CD4-positive, alpha-beta T cell treated with Interleukin-6 at 100 ng/mL for 8 hours (primary cell): ENCODE measurements at places on chromosomes 6 and 20.

DNA sequence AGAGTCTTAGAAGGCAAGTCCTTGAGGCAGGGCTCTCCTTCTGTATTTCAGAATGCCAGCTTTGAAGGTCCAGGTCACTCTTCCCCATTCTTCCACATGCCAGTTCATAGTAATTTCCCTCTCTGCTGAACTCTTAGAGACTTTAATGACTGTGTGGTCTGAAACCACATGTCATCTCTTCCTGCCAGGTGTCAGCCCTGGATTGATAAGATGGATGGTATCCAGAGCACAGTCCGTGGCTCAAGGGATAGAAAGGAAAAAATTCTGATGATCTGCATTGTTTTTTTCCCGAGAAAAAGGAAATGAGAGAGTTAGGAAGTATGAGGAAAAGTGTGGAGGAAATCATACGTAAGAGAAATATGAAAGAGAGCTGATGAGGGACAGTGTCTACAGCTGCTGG is 250.9 kb downstream of the TPBG start:
- no peak for DNase-seq

DNA sequence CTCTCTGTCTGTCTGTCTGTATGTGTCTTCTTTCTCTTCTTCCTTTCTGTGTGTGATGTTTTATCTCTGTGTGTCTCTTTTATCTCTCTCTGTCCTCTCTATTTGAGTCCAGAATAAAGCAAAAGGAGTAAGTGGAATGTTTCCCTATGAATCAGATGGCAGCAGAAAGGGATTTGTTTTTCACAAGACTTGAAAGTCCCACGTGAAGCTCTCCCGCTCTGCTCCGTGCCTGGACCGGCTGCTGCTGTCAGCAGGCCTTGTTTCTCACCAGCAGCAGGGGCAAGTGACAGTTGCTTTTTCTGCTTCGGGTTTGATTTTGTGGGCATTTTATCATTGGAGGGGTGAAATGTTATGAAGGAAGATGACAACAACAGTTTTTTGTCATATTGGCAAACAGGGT is 212.7 kb downstream of the PACRG start:
- DNase-seq: no peak

GRCh38 chr20:40956542-40957264 is 71.9 kb upstream of the TOP1 start:
- DNase-seq: no peak

- DNase-seq: no peak
Measured at GRCh38 chr20:13344671-13345070, 123.6 kb downstream of the ISM1 start.

DNA sequence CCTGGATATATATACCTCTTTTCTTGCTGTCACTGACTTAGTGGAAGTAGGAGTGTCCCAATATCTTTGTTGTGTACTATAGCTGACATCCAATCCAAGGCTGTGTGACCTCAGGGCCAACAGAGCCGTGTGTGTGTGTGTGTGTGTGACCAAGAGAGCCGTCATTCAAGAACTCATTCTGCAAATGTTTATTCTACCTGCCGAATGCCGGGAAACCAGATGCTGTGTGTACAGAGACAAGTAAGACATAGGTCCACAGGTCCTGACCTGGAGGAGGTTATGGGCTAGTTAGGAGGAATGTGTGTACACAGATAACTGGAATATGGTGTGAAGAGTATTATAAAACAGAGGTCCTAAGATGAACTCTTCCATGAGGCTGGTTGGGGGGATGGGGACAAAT is 190.0 kb downstream of the DHX35 start:
- DNase-seq: no peak

DNA sequence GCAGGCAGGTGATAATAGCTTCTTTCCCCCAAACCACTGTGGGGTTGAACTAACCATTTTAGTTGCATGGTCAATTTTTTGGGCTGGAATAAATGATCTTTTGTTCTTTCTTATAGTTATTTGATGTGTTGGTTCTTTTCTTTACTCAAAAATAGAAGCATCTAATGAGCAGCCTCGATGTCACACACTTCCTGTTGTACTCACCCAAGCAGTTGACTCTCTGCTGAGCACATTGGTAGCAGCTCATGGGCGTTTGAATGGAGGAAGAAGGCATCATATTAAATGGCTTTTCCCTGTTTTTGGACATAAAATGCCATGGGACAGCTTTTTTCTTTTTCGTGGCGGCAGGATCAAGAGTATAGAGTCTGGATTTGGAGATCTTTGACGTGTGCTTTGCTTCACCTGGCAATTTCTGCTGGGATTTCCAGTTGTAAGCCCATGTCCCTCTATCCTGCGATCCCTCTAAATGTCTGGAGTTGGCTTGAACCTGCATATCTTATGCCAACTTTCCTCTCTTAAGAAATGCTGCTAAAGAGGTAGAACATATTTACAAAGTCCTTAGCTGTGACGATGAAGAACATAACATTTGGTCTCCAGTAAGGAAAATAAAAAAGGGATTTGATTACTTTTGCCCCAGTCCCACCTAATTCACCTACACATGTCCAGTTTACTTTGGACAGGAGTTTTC is 268.3 kb downstream of the PRL start:
- DNase-seq: no peak

- no peak for DNase-seq
Measured at GRCh38 chr20:10669843-10670446, 3.9 kb downstream of the JAG1 start.

DNA sequence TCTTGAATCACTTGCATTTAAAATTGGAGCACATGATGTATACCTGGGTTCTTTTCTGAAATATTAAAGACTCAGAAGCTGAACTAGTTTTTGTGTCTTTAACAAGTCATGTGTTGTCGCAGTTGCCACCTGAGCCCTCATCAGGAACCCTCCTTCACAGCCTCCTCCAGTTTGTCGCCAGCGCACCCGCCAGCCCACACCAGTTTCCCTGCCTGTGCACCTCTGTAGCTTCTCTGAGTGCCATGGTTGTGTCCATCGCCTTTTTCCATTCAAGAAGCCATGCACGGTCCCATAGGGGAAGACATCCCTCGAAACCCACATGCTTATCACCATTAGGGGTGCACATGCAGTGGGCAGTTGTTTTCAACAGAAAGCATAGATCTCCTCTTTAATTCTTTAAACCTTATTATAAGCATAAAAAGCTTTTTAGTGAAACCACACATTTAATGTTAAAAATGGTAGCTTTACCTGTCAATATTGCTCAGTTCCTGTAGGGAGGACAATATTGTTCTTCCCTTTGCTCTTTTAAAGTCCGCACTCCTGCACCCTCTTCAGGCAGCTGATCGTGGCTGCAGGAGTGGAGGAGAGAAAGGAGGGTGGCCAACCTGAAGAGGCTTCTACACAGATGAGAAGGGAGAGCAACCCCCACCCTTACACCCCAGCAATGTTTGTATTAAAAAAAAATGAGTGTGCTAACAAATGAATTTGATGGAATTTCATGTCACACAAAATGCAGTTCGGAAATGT is 121.9 kb downstream of the CFAP61 start:
- DNase-seq: no peak

GRCh38 chr6:47242483-47243386 is 67.0 kb downstream of the TNFRSF21 start:
- DNase-seq: peak; percentile 62

GRCh38 chr6:2792330-2793110 is 27.3 kb downstream of the WRNIP1 start:
- DNase-seq: no peak

DNA sequence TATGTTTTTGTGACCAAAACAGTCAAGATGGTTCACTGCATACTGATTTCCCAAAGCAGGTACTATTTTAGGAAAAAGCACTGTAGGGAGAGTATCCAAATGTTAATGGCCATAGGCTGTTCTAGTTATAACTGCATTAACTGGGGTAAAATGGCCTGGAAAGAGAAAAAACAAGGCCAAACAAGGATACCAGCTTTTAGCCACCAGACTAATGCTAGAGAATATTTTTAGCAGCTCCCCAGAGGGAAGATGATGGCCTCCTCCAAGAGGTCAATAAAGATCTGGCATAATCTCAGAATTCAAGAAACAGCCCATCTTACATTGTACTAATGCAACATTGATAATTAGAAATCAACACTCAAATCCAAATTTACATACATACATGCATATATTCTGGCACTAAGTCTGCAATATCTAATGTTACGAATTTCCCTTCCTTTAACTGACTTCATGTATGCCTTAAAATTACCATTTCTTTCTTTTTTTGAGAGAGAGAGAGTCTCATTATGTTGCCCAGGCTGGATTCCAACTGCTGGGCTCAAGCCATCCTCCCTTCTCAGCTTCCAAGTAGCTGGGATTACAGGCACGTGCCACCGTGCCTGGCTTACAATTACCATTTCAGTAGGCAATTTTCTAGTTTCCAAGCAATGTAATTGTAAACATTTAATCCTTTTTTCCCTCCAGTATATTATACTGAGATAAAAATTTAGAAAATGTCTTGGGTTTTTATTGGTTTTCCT is 9.3 kb downstream of the COX7A2 start:
- no peak for DNase-seq

GRCh38 chr6:132648356-132648755 is 10.6 kb downstream of the TAAR1 start:
- DNase-seq: peak; percentile 4

GRCh38 chr20:61477451-61477861 is 225.4 kb downstream of the CDH4 start:
- no peak for DNase-seq

DNA sequence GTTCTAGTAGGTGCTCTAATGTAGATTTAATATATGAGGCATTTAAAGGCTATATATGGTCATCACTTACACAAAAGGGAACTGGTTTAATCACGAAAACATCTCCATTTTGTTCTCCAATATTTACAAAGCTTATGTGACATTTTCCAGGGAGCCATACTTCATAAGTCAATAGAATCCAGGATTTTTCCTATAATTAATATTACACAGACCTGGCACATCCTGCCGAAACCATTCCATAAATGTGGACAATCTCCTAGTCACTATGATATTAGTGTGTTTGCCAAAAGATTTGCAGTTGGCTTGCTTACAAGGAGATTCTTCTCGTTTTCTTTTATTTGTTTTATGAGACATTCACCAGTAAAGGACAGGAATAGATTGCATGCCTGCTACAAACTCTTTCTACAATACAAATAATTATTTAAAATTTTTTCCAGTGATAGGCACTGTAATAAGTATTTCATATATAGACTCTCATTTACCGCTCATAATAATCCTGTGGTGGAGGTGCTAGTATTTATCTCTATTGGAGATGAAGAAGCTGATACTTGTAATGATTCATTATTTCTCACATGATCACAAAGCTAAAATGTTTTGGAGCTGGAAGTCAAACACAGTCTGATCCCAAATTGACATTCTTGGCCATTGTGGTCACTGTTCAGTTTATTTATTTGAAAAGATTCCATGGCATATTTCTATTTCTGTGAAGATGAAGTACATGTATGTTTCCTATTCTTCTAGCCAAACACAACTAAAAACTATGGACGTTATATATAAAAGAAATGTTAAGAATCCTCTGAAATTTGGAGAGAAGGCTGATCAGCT is 597.0 kb downstream of the HTR1B start:
- DNase-seq: no peak

GRCh38 chr6:11983306-11983705 is 28.8 kb upstream of the HIVEP1 start:
- DNase-seq: no peak

- DNase-seq: no peak
Measured at GRCh38 chr6:93123585-93123984, 295.8 kb downstream of the EPHA7 start.

- DNase-seq: peak; percentile 24
Measured at GRCh38 chr6:45710304-45710821, 305.3 kb downstream of the CLIC5 start.

DNA sequence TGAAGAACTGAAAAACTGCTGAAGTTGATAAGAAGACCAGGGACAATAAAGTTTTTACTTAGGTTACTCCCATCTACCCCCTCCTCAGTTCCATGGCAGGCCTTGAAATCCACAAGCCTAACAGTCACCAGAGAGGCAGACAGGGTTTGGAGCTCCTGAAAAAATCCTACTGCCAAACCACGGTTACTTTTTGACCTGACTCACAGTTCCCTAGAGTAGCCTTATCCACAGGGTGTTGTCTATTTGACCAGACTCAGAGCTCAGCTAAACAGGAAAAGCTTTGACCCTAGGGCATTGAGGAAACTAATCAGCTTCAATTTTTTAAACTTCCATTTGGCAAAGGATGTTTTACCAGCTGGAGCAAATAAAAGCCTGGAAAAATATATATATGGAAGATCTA is 257.7 kb upstream of the NT5E start:
- no peak for DNase-seq

DNA sequence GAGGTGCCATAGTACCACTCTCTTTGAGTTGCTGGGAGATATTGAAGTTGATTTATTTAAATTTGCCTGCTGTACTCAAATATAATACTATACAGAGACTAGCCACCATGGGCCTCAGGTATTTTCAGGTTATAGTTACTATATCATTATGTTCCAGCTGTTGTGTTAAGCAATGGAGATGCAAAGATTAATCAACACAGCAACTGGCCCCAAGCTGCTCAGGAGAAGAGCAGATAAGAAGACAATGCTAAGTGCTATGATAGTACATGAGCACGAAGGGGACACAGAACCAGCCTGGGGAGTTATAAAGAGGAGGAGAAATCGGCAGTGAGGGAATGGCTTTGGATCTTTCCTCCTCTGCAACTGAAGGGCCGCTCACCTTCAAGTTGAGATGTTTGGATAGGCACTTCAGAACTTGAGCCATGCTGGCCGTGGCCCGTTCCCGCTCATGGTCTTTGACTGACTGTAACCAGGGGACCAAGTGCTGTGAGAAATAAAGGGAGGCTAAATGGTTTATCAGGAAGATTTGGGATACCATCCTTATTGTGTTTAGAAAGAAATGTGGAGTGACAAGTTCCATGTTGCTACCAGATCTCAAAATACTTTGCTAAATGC is 24.3 kb upstream of the RPN2 start:
- no peak for DNase-seq

DNA sequence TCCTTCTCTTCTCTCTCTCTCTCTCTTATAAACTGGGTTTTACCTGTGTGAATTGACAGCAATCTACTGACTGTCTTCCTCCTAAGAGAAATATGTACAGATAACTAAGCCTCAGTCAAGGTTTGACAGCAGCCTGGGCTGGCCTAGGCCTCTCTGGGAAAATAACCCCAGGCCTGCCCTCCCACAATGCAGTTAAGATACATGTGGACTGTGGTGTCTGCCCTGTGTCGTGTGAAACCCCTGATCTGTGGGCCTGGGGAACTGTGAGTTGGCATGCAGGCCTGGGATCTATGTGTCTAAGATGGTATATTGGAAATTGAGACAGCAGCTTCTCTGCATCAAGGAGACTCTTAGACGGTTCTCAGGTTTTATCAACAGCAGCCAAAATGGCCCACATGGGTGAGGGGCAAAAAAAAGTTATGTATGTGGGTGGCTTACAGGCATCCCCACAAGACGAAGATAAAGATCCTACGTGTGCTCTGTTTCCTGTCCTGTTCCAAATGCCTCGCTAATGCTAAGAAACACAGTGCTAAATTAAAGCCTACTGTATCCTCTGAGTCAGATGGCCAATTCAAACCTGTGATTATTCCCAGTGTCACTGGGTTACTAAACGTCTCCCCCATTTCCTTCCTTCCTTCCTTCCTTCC is 19.0 kb downstream of the LRFN2 start:
- DNase-seq: no peak

GRCh38 chr6:167047554-167047953 is 48.4 kb downstream of the CEP43 start:
- peak; percentile 57 for DNase-seq
